Omental fat pad (tissue), 4 donors: ENCODE measurements at places on chromosomes 12 and 14. TPM values are rescaled to one million over a fixed set of nuclear protein-coding genes. Genes with fewer than 3 reads are reported as not detected.

DNA sequence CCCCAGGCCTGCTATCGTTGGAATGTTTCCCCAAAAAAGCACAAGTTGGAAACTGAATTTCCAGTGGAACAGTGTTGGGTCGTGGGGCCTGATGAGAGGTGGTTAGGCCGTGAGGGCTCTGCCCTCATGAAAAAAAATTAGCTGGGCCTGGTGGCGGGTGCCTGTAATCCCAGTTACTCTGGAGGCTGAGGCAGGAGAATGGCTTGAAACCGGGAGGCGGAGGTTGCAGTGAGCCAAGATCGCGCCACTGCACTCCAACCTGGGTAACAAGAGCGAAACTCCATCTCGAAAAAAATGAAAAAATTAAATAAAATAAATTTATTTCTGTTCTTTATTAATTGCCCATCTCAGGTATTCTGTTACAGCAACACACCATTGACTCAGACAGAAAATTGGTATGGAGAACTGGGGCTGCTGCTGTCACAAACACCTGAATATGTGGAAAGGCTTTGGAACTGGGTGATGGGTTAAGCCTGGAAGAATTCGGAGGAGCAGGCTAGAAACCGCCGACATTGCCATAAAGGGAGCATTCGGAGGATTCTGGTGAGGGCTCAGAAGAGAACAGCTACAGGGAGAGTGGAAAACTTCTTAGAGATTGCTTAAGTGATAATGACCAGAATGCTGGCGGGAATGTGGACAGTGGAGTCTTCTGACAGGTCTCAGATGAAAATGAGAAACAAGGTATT, 17.1 kb upstream of the RCOR1 start:
- no peak for DNase-seq

The TRIP11 gene
- 40.3 TPM for total RNA-seq

The DDX51 gene
- total RNA-seq: 6.5 TPM

GRCh38 chr12:106291342-106291741, 11.2 kb upstream of the TCP11L2 start:
- DNase-seq: no peak

GRCh38 chr12:46470036-46470627, 97.6 kb upstream of the SLC38A2 start:
- DNase-seq: no peak

- DNase-seq: no peak
Observed at GRCh38 chr12:118617611-118618450, 241.5 kb downstream of the SUDS3 start.

The LRP1-AS gene
- total RNA-seq: not detected

The CFAP251 gene
- total RNA-seq: 15.3 TPM
